Ovary (tissue), 10 donors: ENCODE measurements at places on chromosomes 2 and 18. TPM values are rescaled to one million over a fixed set of nuclear protein-coding genes. Genes with fewer than 3 reads are reported as not detected.
A peak's percentile ranks its signal among the peaks of the same experiment; 100 is the strongest.

Gene ATP8B1
- 13.2 TPM for total RNA-seq

Gene LPIN1
- total RNA-seq: 144 TPM

Gene ADD2
- total RNA-seq: 0.68 TPM

DNA sequence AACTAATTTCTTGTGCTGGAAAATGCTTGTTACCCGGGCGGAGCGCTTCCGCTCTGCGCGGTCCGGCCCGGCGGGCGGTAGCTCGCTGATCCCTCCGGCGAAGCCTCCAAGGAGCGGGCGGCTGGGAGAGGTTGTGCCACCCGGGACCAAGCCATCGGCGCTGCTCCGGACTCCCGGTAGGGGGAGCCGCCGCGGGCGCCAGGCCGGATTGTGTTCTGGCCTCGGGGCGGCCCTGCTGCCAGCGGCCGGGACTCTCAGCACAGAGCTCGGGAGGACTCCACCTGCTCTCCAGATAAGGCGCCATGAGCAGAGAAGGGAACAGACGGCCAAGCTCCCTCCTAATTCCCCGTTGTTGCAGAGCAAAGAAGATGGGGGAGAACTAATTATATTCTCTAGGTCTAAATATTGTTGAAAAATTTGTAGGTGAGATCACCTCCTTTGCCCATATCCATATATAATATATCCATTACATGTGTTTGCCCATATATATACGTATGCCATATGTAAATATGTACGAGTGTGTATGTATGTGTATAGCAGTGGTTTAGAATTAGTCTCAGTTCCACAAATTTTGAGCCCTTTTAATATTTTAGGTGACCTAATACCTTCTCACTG, 13.8 kb upstream of the SATB2 start:
- peak; percentile 29 for DNase-seq
- peaks cover 7% of the 10 kb centered on the region for H3K4me1 ChIP-seq
- no peak overlapping the region for H3K4me3 ChIP-seq

DNA sequence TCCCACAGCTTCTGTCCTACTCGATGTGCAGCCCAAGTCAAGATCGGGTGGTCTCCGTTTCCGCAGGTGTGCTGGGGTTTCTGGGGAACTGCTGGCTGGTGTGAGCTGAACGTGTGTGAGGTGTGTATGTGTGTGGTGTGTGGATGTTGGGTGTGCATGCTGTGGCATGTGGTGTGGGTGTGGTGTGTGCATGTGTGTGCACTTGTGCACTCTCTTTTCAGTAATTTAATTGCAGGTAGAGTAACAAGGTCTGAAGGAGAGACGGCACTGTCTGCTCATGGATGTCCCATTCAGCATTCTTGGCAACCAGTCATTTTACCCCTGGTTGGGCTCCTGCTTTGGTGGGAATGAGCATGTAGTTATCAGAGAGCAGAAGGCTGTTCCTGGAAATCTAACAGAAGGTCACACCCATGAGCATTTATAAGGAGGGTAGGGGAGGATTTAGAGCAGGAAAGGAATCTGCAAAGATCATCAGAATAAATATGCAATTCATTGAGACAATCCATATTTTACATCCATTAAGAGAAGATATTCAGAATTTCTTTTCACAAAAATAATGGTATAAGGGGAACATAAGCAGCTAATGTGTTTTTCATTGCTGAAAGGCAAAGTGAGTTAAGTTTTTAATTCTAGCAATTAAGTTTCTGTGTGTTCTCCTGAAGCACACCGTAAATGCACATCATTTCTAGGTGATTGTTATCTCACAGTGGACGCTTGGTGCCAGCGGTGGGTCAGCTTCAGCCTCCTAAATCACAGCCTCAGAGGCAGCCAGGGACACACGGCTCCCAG, 60.7 kb downstream of the ADI1 start:
- H3K27me3 ChIP-seq: no peaks in the 10 kb centered on the region
- peaks cover 2% of the 10 kb centered on the region for H3K4me1 ChIP-seq
- H3K36me3 ChIP-seq: no peaks in the 10 kb centered on the region

- no peaks in the 10 kb centered on the region for H3K4me1 ChIP-seq
- no peaks in the 10 kb centered on the region for H3K36me3 ChIP-seq
- no peak overlapping the region for H3K27ac ChIP-seq
- H3K27me3 ChIP-seq: no peaks in the 10 kb centered on the region
- no peak for DNase-seq
- H3K4me3 ChIP-seq: no peak overlapping the region
These were observed 762.0 kb upstream of the POU3F3 start for GRCh38 chr2:104091894-104092293.

GRCh38 chr18:13112982-13113381, 105.6 kb upstream of the LDLRAD4 start:
- no peaks in the 10 kb centered on the region for H3K36me3 ChIP-seq
- H3K27me3 ChIP-seq: no peaks in the 10 kb centered on the region
- DNase-seq: no peak
- no peak overlapping the region for H3K4me3 ChIP-seq
- no peak overlapping the region for H3K27ac ChIP-seq

DNA sequence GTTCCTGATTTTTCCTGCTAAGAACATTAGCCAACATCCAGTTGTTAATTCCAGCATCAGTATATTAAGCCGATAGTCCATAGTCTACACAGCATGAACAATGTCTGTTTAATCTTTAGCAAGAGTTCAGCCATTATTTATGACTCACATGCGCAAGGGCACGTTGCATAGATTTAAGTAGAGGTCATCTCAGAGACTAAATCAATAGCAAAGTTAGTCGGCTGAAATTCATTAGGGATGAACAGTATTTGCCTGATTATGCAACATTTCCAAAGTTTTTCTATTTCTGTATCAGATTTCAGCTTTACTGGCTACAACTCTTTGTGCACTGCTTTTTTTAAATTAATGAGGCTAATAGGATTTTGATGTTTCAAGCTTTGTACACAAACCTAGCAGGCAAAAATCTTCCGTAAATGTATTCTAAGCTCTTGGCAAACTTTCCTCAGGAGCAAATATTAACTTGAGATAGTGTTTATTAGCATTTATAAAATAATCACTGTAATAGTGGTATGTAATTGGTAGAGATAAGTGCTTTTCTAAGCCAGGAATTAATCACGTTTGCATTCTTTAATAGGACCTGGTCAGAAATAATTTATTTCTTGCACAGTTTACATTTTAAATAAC, 578.7 kb upstream of the ID2 start:
- no peaks in the 10 kb centered on the region for H3K36me3 ChIP-seq
- peaks cover 10% of the 10 kb centered on the region for H3K4me1 ChIP-seq
- H3K27me3 ChIP-seq: no peaks in the 10 kb centered on the region
- DNase-seq: no peak
- no peak overlapping the region for H3K27ac ChIP-seq
